Glutamatergic neuron (in vitro differentiated cells): ENCODE measurements at places on chromosomes 13 and 19. TPM values are rescaled to one million over a fixed set of nuclear protein-coding genes. Genes with fewer than 3 reads are reported as not detected.
A peak's percentile ranks its signal among the peaks of the same experiment; 100 is the strongest.

ZNF536 gene
- 24.9 TPM for total RNA-seq

FFAR1 gene
- total RNA-seq: not detected

GPR12 gene
- total RNA-seq: 2.5 TPM

LILRB1 gene
- total RNA-seq: 0.22 TPM

ZNF793 gene
- total RNA-seq: 19.4 TPM

ALG11 gene
- 46.4 TPM for total RNA-seq

TDRD12 gene
- total RNA-seq: not detected

MADCAM1 gene
- 1.7 TPM for total RNA-seq

ATXN8OS gene
- total RNA-seq: not detected

FBXO17 gene
- total RNA-seq: 5.5 TPM

POSTN gene
- total RNA-seq: 0.34 TPM

CEACAM20 gene
- not detected for total RNA-seq

C19orf53 gene
- 68.3 TPM for total RNA-seq

DNA sequence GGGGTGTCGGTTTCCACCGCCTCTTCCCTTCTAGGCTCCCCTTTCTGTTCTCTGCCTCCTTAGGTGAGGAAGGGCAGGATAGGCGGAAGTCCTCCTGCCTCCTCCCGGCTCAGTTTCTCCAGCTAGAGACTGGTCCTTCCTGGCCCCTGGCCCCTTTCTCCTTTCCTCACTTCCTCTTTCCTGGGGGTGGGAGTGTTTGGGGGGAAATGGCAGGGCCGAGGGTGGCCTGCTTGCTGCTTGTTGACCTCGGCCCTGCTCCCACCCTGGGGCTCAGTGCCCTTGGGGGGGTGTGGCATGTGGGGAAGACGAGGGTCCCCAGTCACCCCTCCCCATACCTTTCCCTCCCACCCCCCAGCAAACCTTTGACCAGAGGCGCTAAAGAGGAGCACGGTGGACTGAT is 5.0 kb downstream of the U2AF2 start:
- no peak for DNase-seq

- DNase-seq: no peak
Measured at GRCh38 chr19:41575998-41576397, at the start of gene CEACAM21. TSS of gene CEACAM21 (plus strand) at chr19:41576166. CDS start at chr19:41576275, 109 bp downstream.

DNA sequence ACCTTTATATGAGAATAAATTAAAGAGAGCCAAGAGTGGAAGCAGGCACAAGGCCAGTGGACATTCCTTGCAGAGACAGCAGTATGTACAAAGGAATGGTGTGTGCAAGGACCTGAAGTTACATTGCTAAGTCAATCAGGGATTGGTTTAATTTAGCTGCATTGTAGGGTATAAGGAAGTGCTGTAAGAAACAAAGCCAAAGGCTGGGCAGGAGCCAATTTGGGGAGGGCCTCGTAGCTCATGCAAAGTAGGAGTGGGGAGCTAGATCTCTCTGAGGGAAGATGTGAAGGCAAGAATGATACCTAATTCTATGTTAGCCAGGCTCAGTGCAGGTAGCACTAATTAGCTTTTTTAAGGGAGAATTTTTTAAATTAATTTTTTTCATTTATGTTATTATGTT is 76.7 kb downstream of the SLAIN1 start:
- no peak for DNase-seq

DNA sequence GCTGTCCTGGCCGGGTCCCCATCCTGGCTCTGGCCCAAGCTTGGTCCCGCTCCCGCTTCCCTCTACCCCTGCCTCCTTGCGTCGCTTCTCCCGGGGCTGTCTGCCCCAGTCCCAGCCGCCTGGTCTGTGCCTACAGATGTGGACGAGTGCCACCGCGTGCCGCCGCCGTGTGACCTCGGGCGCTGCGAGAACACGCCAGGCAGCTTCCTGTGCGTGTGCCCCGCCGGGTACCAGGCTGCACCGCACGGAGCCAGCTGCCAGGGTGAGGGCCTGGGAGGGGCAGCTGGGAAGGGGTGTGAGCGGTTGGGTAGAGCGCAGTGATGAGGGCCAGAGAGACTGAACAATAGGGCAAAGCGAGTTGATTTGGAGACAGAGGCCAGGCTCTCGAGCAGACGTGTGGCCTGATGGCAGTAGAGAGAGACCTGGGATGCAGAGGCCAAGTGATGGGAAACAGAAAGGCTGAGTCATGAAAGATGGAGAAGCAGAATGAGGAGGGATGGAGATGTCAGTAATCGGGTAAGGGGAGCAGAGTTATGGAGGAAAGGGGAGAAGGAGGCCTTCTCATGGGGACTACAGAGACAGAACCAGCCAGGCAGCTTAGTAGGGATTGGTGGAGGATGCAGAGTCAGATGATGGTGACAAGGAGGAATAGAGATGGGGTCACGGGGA is 9.4 kb downstream of the LTBP4 start:
- no peak for DNase-seq

- no peak for DNase-seq
Measured at GRCh38 chr13:65112531-65112941, 2117.6 kb downstream of the PCDH9 start.

DNA sequence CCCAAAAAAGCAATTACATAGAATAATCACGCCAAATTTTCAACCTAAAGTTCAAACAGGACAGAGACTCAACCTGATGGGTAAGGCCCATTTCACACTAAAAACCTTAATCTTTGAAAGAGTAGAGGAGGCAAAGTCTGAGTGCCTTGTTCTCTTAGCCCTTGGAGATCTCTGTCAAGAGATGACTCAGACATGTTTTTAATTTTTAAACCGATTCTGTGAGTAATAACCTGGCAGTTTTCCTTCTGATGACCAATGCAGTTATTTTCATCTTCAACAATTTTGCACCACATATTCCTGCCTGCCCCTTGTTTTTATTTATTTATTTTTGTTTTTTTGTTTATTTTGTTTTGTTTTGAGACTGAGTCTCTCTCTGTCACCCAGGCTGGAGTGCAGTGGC is 11.5 kb upstream of the TNFSF9 start:
- DNase-seq: no peak

GRCh38 chr19:54107876-54108490 is 5.3 kb downstream of the NDUFA3 start:
- DNase-seq: no peak

GRCh38 chr19:7292352-7292949 is 1.8 kb downstream of the INSR start:
- DNase-seq: no peak

GRCh38 chr13:79880818-79881217 is 399.9 kb downstream of the NDFIP2 start:
- no peak for DNase-seq

DNA sequence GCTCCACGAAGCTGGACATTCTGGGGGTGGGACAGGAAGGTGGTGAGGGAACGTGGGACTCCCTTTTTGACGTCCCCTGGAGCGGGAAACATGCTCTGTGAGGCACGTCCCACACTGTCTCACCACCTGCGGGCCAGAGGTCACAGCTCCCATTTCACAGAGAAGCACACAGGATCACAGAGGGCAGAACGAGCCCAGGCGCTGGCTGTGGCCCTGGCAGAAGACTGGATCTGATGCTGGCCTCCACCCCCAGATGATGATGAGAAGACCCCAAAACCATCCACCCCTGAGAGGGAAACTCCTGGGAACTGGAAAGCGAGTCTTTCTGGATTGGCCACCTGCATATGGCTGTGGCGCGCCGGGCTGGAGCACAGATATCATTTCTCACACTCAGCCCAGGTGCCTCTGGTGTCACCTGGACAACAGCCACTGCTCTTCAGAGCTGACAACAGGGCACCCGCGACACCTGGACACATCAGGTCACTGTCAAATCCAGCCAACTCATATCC is 216.2 kb downstream of the TUBA3C start:
- no peak for DNase-seq

DNA sequence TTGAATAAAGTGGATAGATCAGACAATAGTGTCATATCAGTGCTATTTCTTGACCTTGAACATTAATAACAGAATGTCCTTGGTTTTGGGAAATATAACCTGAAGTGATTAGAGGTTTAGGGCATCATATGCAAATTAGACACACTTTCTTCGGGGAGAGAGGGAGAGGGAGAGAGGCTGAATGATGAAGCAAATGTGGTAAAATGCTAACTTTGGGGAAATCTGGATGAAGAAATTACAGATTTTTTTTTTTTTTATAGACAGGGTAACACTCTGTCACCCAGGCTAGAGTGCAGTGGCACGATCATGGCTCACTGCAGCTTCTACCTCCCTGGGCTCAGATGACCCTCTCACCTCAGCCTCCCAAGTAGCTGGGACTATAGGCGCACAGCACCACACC is 3.9 kb upstream of the NCR1 start:
- DNase-seq: no peak

DNA sequence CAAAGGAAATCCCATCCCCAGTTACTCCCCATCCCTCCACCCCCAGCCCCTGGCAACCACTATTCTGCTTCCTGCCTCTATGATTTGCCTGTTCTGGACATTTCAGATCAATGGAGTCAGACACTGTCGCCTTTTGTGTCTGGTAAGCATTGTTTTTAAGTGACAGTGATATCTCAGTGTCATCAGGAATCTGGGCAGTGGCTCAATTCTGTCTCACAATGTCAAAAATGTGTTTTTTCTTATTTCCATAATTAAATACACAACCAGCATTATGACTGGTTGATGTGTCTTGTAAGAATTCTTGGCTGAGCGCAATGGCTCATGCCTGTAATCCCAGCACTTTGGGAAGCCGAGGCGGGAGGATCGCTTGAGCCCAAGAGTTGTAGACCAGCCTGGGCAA is 20.2 kb upstream of the PGLS start:
- DNase-seq: no peak

DNA sequence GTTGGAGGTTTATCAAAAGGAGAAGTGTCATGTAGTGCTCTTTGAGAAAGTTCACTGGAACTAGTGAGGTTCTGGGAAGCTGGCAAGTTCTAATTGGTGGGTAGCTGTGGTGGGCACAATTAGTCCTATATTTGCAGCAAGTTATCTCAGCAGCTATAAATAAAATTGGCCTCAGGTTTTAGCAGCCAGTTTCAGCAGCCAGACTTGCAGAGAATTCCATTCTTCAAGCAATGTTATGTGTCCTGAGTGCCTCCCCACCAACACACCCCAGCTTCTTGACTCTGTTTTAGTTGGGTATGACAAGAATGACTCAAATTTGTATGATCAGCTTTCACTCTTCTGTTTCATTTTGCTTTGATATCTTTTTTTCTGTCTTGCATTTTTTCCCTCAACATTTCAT is 4.7 kb downstream of the IFT88 start:
- no peak for DNase-seq

- DNase-seq: peak; percentile 69
Measured at GRCh38 chr19:4571305-4571917, 11.9 kb upstream of the SEMA6B start.

GRCh38 chr13:28250542-28250941 is 112.2 kb downstream of the PAN3 start:
- DNase-seq: no peak

GRCh38 chr19:1079566-1080111 is 12.7 kb downstream of the ARHGAP45 start:
- no peak for DNase-seq

- DNase-seq: no peak
Measured at GRCh38 chr19:16206637-16207036, 8.9 kb downstream of the AP1M1 start.

GRCh38 chr19:19379527-19379926 is 25.9 kb upstream of the GATAD2A start:
- no peak for DNase-seq

DNA sequence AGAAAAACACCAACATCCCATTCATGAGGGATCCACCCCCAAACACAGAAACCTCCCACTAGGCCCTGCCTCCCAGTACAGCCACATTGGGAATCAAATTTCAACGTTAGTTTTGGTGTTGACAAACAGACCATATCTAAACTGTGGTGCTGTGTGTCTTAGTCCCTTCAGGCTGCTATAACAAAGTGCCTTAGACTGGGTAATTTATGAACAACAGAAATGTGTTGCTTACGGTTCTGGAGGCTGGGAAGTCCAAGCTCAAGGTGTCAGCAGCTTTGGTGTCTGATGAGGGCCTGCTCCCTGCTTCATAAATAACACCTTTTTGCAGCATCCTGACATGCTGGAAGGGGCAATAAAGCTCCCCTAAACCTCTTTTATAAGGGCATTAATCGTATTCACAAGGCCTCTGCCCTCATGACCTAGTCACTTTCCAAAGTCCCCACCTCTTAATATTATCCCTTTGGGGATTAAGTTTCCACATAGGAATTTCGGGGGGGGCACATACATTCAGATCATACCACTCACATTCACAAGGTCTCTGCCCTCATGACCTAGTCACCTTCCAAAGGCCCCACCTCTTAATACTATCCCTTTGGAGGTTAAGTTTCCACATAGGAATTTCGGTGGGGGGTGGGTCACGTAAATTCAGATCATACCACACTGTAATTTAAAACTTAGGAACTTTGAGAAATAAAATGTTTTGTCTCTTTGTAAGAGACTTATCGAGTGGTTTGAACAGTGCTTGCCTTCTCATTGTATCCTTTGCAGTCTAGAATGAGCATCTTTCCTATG is 27.5 kb downstream of the ZNF507 start:
- DNase-seq: no peak

DNA sequence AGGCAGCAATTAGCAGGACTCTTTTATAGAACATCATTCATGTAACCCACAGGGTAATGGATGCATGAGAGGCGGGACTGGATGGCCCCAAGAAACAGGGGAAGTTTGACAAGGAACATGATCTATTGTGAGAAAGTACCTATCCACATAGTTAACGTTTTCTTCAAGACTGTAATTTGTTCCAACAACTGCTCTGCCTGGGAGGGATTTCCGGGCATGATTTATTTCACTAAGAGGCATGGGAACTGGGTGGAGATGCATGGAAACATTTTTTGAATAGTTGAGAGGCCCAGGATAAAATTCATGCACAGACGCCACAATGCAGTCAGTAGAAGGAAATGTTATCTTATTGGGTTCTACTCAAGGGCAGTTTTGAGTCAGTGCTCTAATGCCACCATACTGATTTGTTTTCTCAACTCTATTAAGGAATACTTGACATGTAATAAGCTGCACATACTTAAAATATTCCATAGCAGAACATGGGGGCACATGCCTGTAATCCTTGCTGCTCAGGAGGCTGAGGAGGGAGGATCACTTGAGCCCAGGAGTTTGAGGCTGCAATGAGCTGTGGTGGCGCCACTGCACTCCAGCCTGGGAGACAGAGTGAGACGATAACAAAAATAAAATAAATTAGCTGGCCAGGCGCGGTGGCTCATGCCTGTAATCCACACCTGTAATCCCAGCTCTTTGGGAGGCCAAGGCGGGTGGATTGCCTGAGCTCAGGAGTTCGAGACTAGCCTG is 9.9 kb upstream of the ATG4D start:
- no peak for DNase-seq
